ENCODE measurements at places on chromosomes 4 and X. TPM values are rescaled to one million over a fixed set of nuclear protein-coding genes. Genes with fewer than 3 reads are reported as not detected.

GRCh38 chr4:2432991-2433530 is 14.3 kb downstream of the CFAP99 start:
- H3K27ac ChIP-seq: no peak overlapping the region
- H3K27me3 ChIP-seq: no peaks in the 10 kb centered on the region
- H3K4me1 ChIP-seq: no peaks in the 10 kb centered on the region
- no peak overlapping the region for H3K4me3 ChIP-seq
- H3K36me3 ChIP-seq: no peaks in the 10 kb centered on the region

DNA sequence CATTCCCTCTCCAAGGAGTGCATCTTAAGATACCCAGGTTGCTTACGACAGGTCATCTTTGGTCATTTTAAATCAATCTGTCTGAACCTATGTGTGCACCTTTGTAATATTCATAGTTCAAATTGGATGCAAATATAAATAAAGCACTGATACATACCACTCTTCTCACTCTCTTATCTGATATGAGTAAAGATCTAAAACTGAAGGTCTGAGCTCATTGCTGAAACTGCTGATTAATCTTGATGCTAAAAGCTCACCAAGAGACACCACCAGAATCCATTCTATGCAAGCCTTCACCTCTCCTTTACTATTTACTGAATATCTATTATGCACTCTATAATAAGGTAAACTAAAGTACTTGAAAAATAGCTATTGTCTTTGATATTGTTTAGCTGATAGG is 16.6 kb downstream of the HSD17B13 start:
- DNase-seq: no peak
- H3K4me1 ChIP-seq: no peaks in the 10 kb centered on the region
- no peaks in the 10 kb centered on the region for H3K36me3 ChIP-seq
- H3K27ac ChIP-seq: no peak overlapping the region

- DNase-seq: no peak
- no peak overlapping the region for H3K27ac ChIP-seq
- no peak overlapping the region for H3K4me3 ChIP-seq
Observed at GRCh38 chr4:73507541-73507940, 26.0 kb downstream of the AFM start.

DNA sequence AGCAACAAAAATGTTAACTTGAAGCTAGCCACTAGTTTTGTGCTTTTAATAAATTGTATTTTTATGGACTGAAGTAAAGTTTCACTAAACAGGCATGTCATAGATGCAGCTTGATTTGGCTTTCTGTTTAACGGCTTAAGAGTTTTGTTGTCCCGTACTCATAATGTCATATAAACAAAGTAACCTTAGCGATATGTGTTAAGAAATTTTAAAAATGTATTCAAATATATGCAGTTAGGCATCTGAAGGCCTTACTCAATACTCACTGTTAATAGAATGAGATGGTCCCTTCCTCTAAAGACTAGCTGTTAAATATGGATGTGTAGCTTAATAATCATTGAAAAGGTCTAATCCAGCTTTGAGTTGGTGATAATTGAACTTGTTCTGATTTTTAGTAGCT is 1.0 kb upstream of the SCLT1 start:
- peaks cover 26% of the 10 kb centered on the region for H3K4me1 ChIP-seq
- no peaks in the 10 kb centered on the region for H3K27me3 ChIP-seq
- DNase-seq: no peak
- H3K27ac ChIP-seq: no peak overlapping the region

DNA sequence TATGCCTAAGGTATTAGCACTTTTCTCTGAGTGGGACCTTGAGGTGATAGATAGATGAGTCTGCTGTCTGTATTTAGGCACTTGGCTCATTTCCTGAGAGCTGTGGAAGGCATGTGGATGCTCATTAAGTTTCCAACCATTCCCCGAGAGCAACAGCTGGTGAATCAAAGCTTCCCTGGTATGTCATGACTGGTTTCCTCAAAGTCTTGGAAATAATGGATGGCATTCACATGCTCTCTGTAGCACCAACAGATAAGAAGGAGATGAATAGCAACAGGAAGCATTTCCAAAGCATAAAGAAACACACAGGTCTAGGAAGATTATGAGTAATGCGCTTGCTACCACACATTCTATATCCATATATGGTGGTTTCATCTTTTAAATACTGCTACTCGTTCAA is 118.3 kb upstream of the ETNPPL start:
- H3K27me3 ChIP-seq: no peaks in the 10 kb centered on the region
- peak overlapping the region; percentile 79 for H3K27ac ChIP-seq
- H3K36me3 ChIP-seq: no peaks in the 10 kb centered on the region

- DNase-seq: no peak
- no peak overlapping the region for H3K27ac ChIP-seq
- peak overlapping the region; percentile 55 for H3K4me3 ChIP-seq
- H3K27me3 ChIP-seq: no peaks in the 10 kb centered on the region
- H3K36me3 ChIP-seq: peaks cover 2% of the 10 kb centered on the region
Observed at GRCh38 chrX:20139966-20140365, 1.7 kb downstream of the EIF1AX start.

DNA sequence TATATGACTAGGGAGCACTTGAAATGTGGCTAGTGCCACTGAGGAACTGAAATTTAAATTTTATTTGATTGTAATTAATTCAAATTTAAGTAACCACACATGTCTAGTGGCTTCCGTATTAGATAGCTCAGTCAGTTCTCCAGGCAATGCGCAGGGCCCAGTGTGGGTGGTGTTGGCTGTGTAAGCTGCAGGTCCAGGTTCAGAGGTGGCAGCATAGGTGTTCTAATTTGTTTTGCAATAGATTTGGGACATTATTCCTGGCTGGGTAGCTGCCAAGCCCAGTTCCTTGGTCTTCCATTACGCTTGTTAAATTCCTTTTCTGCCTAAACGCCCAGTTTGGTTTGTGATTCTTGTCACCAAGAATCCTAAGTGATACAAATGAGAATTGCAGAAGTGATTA is 79.5 kb downstream of the FAM184B start:
- no peak overlapping the region for H3K27ac ChIP-seq
- H3K4me3 ChIP-seq: no peak overlapping the region
- H3K36me3 ChIP-seq: no peaks in the 10 kb centered on the region
- no peaks in the 10 kb centered on the region for H3K27me3 ChIP-seq

DNA sequence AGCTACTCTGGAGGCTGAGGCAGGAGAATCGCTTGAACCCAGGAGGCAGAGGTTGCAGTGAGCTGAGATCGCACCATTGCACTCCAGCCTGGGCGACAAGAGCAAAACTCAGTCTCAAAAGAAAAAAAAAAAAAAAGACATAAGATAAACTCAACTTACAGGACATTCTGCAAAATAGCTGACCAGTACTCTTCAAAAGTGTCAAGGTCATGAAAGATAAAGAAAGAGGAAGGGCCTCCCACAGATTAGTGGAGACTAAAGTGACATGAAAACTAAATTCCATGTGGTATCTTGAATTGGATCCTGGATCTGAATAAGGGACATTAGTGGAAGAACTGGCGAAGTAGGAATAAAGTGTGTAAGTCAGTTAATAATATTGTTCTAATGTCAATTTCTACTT is 63.3 kb downstream of the ZNF182 start:
- H3K4me1 ChIP-seq: no peaks in the 10 kb centered on the region
- H3K36me3 ChIP-seq: no peaks in the 10 kb centered on the region
- H3K4me3 ChIP-seq: no peak overlapping the region
- H3K27me3 ChIP-seq: no peaks in the 10 kb centered on the region
- no peak overlapping the region for H3K27ac ChIP-seq

Gene COL4A6
- 0.92 TPM for total RNA-seq

Gene CLNK
- not detected for total RNA-seq

Gene MAGEE2
- total RNA-seq: not detected

Gene ADGRL3
- total RNA-seq: not detected
